ENCODE measurements at places on chromosomes 3 and 15.

- no peak for DNase-seq
These were observed 75.8 kb downstream of the CPN2 start for GRCh38 chr3:194275291-194275690.

GRCh38 chr3:45841420-45841756, 531 bp downstream of the LZTFL1 start:
- peak; percentile 20 for DNase-seq

DNA sequence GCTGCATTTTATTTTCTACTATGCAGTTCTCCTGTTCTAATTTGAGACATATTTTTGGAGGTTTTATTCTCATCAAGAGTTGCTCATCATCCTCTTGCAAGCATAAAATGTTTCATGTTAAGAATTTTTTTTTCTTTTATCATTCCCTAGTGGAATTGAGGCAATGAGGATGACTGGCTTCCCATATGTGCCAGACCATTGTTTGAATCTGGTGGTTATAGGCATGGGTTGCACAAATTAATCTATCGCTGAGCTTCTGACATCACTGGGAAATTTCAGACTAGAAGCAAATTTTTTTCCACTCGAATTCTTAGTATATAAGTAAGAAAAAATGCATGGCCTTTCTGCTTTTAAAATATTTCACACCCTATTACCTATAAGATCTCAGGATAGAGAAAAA, 279.1 kb upstream of the PLSCR5 start:
- no peak for DNase-seq

DNA sequence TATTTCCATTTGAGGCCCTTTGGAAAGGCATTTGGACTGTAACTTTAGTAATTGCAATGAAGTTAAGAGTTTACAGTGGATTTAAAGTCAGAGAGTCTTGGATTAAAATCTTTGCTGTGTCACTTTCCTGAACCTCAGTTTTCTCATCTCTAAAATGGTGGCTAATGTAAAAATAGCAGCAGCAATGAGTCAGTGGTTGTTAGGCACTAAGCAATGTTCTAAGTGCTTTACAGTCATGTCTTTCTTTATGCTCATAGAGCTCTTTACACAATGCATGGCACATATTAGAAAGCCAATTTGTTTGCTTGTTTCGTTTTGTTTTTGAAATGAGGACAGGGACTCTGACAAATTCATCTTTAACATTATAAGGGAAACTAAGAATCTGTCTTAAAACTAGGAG, 222.7 kb upstream of the DNAJC19 start:
- DNase-seq: no peak

DNA sequence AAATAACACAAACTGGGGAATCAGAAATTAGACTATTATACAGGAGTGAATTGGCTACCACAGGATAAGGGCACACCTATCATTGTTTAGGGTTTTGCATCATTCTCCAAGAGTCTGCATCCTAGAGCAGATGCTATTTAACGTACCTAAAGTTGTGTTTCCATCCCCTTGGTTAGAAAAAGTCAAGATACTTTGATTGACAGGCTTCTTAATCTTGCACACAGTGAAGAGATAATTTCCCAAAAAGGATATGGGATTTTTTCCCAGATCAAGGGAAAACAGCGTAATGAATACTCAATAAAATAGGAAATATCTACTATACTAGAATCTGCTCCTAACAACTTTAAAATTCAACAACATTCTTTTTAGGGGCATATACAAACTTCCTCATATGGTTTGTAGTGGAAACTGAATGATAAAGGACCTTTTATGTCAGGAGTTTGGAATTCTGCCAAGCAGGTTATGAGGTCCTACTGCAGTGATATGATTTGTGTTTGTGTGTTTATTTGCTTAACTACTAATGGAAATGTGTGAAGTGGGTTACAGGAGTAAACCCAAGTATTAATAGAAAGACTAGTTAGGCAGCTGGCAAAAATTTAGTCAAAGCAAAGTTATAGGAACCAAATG, 124.1 kb upstream of the MME start:
- no peak for DNase-seq

- DNase-seq: no peak
These were observed 22.6 kb upstream of the SLC6A6 start for GRCh38 chr3:14379843-14380242.

DNA sequence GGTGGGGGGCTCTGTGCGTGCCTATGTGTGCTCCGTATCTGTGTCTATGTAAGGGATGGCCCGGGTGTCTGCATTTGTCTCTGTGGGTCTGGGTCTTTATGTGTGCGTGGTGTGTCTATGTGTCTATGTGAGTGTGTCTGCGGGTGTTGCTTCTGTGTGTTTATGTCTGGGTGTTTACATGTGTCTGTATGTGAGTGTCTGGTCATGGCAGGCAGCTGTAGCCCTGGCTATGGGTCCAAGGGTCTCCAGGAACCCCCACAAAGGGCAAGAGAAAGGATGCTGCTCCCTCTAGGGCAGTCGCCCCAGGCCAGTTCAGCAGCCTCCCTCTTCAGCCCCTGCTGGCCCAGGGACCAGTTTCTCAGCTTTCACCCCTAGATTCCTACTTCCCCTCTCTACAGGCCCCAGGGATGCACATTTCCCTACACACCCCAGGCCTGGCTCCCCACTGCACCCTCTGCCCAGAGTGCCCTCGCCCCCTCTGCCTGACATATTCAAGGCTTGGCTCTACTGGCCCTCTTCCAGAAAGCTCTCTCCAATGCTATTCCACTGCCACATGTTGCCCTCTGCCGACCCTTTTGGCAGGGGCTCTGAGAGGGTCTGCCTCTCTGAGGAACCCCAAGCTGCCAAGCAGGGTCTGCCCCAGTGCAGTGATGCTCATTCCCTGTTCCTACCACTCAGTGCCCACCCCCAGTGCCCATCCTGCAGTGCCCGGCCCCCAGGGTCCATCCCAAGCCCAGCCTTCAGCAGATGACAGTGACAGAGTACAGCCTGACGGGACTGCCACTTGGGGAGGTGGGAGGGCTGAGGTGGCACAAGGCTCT, 1.0 kb upstream of the MYL3 start:
- no peak for DNase-seq

DNA sequence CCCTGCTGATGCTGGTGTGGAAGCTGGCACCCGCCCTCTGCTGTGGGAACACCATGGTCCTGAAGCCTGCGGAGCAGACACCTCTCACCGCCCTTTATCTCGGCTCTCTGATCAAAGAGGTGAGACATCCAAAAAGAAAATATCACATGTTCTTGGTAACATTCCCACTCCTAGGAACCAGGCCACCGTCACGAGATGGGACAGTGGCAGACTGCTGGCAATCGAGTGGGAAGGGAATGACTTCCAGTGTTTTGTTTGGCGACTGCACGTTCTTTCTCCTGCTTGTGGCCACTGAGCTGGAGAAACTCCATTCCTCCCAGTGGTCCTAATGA, 14.3 kb downstream of the ALDH1A3 start:
- no peak for DNase-seq
